ENCODE measurements at places on chromosomes 5 and 9. TPM values are rescaled to one million over a fixed set of nuclear protein-coding genes. Genes with fewer than 3 reads are reported as not detected.

PCDHB6 gene
- 0.24 TPM for total RNA-seq

CDH12 gene
- total RNA-seq, result not detected

CDH9 gene
- total RNA-seq, result 0.21 TPM

OTP gene
- total RNA-seq, result not detected

CER1 gene
- 4.1 TPM for total RNA-seq

SOHLH1 gene
- not detected for total RNA-seq

GRCh38 chr9:95845751-95846150 lies 29.7 kb upstream of the ERCC6L2 start:
- DNase-seq, result no peak

GRCh38 chr5:139926797-139927503 lies 116.1 kb downstream of the NRG2 start:
- no peak for DNase-seq

PDGFRB gene
- 7.9 TPM for total RNA-seq

GRCh38 chr9:127974001-127974768 lies 6.6 kb downstream of the EEIG1 start:
- no peak for DNase-seq

DNA sequence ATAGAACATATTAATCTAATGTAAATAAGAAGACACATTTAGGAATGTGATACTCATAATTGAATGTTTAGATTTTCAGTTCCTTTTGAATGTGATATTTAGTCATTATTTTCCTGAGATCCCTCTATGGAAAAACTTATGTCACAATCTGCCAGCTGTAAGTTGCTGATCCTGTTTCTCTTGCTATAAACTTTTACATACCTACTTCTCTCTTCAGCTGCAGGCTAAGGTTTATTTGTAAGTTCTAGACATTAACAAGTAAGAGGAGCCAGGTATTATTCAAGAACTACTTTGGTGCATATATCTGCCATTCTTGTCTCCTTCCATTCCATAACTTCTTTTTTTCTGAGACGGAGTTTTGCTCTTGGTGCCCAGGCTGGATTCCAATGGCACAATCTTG lies 462.4 kb downstream of the PRR16 start:
- DNase-seq, result no peak

- no peak for DNase-seq
These were observed 104.1 kb downstream of the TSSK1B start for GRCh38 chr5:113330533-113331208.

DNA sequence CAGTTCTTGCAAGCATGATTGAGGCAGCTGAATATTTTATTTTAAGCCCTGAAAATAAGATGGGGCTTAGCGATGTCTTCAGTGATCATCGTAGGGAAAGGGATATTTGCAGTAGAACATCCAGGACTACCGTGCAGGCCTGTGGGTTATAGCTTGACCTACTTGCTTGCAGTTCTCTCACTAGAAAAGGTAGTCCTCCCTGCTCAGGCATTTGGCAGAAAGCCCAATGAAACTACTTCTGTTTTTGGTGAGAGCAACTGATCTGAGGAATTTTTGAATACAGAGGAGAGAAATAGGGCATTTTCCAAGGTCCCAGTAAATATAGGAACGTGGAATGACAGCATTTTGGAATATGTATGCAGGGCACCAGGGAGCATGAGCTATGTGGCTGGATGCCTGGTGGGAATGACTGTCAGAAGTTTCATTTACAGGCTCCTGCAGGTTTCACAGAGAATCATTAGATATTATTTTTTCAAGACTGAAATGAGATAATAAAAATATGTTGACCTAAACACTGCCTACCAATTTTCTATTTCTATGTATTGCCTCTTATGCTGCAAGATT lies 417.9 kb upstream of the ACTBL2 start:
- no peak for DNase-seq

DNA sequence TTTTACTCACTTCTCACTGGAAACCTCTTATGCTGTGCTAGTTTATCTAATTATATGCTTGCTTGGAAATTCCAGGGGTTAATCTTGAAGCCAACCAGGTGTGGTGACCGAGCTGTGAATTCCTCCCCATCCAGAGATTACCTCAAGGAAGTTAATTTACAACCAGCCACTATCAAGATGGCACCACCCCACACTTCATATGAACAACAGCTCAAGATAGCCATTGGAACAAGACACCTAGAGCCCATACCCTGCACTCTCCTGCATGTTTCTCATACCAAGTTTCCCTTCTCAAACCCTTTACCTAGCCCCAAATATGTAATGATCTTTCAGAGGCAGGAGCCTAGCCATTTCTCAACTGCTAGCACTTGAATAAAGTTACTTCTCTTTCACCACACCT lies 2156.9 kb upstream of the C9orf72 start:
- DNase-seq, result no peak
